ENCODE measurements at places on chromosomes 12 and 14.

DNA sequence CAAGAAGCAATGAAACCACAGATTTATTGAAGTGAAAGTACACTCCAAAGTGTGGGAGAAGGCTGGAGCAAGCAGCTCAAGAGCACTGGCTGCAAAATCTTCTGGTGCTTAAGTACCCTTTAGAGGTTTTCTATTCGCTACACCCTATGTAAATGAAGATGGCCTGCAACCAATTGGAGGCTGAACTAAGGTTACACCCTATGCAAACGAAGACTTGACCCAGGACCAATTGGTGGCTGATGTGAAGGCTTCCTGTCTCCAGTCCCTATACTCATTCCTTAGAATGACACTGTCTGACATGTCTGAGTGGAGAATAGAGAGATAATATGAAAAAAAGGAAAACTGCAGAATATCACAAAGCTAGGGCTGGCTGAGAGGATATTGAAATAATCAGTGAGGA is 57.2 kb downstream of the ALG10B start:
- DNase-seq: no peak

DNA sequence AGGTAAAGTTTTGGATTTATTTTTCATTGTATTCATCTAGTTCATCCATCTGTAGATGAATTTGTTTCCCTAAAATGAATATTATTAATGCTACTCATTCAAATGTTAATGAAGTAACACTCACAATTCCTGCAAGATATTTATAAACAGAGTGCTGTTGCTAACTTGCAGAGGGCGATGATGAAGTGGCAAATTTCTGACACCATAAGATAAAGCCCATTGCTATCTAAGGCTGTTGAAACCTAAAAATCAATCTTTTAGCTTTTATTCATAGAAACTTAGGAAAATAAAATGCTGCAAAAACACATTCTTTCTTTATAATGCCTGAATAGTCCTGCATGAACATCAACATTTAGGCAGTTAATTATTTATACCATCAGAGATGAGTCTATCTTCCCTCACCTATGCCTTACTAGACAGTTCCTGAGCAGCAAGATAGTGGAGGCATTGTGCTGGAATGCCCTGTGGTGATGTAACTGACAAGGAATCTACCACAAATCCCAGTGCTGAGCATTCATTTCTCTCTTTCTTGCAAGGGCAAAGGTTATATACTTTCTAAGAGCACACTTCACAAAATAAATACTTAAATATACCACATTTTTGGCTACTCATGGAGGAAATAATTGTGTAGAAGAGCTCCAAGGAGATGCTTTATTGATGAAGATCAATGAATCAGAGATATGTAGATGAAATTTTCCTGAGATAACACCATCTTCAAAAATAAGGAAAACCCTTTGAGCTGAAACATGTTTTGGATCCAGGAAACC is 57.6 kb downstream of the LMNTD1 start:
- DNase-seq: peak; percentile 90

GRCh38 chr14:100165831-100166440 is 6.5 kb upstream of the DEGS2 start:
- DNase-seq: no peak

- peak; percentile 13 for DNase-seq
Measured at GRCh38 chr12:72631926-72632685, 359.9 kb downstream of the TRHDE start.

DNA sequence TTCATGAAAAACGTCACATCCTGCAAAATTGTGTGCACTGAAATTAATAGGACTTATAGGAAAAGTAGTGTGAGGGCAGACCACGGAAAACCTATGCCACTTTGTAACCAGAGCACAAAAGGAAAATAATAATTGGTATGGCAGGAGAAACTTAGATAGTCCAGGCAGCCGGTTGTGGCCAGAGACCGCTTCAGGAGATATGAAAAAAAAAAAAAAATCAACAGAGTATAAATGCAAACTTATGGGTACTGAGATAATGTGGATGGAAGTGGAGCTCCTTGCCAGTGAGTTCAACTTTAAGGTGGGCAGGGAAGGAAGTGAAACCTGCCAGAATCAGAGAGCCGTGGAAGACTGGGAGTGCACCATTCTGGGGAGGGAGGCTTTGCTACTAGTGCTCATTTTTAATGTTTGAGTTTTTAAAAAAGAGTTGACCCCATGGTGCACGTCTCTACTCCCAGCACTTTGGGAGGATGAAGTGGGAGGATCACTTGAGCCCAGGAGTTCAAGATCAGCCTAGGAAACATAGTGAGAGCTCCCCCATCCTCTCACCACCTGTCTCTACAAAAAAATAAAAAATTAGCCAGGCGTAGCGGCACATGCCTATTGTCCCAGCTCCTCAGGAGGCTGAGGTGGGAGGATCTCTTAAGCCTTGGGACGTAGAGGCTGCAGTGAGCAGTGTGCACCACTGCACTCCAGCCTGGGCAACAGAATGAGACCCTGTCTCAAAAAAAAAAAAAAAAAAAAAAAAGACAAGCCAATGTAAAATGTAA is 34.3 kb upstream of the METAP2 start:
- no peak for DNase-seq

GRCh38 chr12:104925501-104925900 is 32.6 kb downstream of the SLC41A2 start:
- DNase-seq: no peak

- no peak for DNase-seq
Measured at GRCh38 chr12:72863671-72864070, 591.5 kb downstream of the TRHDE start.

DNA sequence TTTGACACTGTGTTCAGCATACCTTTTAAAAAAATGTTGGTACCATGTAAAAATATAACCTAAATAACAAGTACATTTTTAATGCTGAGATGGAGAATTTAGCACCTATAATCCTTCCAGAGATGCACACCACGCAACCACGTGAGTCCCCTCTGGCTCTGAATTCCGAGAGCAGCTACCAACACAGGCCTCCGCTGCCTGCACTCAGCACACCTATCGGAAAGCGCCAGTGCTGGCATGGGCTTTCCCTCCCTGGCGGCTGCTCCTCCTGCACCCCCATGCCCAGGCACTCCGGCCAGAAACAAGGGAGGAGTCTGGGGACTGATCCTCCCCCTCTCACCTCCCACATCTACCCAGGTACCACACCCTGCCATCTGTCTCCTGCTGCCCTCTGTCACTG is 47.0 kb downstream of the ITPK1 start:
- no peak for DNase-seq

- DNase-seq: no peak
Measured at GRCh38 chr12:110677982-110678381, 10.9 kb downstream of the HVCN1 start.

- peak; percentile 31 for DNase-seq
Measured at GRCh38 chr14:34692348-34692747, 22.0 kb downstream of the CFL2 start.

DNA sequence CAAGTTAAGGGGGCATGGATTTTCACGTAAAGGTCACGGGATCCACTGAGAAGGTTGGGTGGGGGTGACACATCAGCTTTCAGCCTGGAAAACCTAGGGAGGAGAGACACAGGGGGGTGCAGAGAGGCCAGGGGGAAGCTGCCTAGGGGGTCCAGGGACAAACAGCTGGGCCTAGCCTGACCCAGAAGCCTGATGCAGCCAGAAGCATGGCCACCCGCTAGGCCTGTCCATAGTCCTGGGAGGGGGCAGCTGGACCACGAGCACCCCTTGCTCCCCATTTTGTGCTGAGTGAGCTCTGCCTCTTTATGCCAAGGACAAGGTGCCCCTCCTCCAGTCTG is 322.7 kb upstream of the RTL1 start:
- no peak for DNase-seq

GRCh38 chr14:104981699-104982541 is 3.7 kb upstream of the CLBA1 start:
- no peak for DNase-seq

DNA sequence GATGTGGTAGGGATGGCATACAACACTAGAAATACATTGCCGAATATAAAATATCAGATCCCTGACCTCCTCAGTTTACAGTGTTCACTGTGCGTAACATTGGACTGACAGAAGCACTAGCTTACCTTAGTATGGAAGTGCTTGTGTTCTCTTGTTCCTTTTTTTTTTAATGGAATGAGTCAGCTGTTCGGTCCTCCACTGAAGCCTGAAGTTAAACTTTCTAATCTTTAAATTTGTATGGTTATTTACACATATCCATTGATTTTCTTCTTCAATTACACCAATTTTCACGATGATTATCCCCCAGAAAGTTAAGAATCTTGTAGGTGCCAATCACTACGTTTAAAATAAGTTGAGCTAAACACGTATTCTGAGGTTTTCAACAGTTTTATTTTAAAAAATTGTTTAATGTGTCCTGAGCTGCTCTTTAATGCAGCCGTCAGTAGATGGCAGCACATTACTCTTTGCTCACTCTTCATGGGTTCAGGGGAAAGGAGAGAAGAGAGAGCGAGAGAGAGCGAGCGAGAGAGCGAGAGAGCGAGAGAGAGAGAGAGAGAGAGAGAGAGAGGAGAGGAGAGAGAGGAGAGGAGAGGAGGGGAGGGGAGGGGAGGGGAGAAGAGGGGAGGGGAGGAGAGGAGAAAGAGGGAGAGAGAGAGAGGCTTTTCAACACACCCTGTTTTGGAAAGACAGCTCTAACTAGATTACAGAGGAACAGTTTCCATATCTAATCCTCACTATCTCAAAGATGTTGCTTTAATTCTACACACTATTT is 134.7 kb upstream of the SCAF11 start:
- DNase-seq: peak; percentile 79

- DNase-seq: no peak
Measured at GRCh38 chr14:91041450-91041849, 19.0 kb downstream of the RPS6KA5 start.

- DNase-seq: peak; percentile 36
Measured at GRCh38 chr14:73591690-73592449, at the start of gene ACOT4. ACOT4 (plus strand) TSS chr14:73591873; CDS start chr14:73591960, 87 bp downstream.

GRCh38 chr12:47079468-47079980 is at the start of the genes AMIGO2 and PCED1B:
AMIGO2 (minus strand) TSS chr12:47079959; CDS start chr12:47079002, 957 bp downstream.
PCED1B (plus strand) TSS chr12:47079621; CDS start chr12:47235064, 155,443 bp downstream.
- DNase-seq: peak; percentile 83

- no peak for DNase-seq
Measured at GRCh38 chr12:6276956-6277620, 33.4 kb upstream of the PLEKHG6 start.

DNA sequence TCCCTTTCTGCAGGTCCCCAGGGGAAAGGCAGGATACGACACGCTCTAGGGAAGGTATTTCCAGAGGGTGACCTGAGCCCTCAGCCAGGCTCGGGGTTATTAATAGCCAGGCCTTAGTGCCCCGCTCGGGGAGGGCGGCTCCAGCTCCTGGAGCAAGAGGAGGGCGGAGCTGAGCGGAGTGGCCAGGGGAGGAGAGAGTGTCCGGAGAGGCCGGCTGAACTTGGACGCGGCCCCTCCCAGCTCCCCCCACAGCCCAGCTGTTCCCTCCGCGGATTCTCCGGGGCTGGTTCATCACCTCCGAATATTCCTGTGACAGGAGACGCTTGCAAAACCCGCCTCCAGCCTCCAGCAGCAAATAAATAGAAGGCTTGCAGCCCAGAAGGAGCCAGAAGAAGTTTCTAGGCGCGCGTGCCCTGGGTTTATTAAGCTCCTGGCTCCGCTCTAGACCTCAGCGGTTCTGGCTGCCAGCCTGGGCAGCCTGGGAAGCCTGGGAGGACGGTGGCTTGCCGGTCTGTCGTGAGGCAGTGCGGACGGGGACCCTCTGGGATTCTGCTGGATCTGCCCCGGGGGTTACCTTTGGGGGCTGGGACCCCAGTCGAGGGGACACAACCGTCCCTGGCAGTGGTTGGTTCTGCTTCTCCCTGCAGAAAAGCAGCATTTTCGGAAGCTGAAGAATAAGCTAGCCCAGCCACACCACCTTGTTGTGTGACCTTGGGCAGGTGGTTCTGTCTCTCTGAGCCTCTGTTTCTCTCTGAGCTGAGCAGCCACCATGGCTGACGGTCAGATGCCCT is at the start of gene HSPB8:
Gene HSPB8 (plus strand): TSS at position 388 of the 791 bp plus-strand sequence. CDS start 382 bp downstream, at position 770.
- DNase-seq: peak; percentile 94

DNA sequence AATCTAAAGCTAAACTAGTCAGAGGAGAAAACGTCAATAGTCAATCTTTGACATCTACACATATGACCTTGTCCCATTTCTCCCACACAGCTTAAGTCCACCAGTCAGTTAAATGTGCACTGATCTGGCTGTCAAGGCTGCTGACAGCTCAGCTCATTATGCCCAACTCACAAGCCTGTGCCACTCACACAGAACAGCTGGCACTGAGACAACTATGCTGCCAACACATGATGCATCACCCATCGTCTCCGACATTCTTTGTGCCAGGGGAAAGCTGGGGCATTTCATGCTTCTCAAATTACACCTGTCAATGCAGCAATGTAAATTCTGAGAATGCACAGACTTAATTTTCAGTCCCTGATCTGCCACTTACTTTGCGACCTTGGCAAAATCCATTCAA is 25.3 kb downstream of the GNS start:
- DNase-seq: peak; percentile 39

- no peak for DNase-seq
Measured at GRCh38 chr12:28936221-28936620, 212.9 kb upstream of the FAR2 start.

Measured in EH (cell line).